ENCODE measurements at places on chromosomes 16 and 17. TPM values are rescaled to one million over a fixed set of nuclear protein-coding genes. Genes with fewer than 3 reads are reported as not detected.

- DNase-seq: no peak
Measured at GRCh38 chr17:14152721-14153120, 83.4 kb downstream of the COX10 start.

DNA sequence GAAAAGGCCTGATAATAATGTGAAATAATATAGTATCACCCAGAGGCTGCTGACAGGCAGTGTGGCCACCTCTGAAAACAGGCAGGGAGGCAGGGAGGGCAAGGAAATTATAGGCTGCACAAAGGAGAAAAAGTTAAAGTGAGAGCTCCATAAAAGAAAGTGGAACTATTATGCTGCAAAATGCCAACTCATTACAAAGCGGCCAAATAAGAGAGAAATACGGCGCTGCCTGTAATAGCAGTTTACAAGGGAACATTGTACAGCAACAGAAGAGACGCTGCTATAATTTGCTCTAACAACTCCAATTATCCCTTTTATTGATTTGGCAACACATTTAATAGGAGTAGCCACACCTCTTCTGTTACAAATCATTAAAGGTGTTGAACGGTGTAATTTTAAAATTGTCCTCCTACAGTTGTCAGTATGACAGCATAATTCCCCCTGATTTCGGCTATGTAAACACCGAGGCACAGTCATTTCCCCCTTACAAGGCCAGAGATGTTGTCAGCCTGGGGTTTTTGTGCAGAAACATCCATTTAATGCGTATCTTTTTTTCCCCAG lies 120.3 kb downstream of the MRM1 start:
- DNase-seq: no peak

- DNase-seq: peak; percentile 18
Measured at GRCh38 chr17:57986841-57987580, 1.0 kb downstream of the VEZF1 start.

Gene DLG4
- total RNA-seq: 46.3 TPM

Gene AANAT
- not detected for total RNA-seq

DNA sequence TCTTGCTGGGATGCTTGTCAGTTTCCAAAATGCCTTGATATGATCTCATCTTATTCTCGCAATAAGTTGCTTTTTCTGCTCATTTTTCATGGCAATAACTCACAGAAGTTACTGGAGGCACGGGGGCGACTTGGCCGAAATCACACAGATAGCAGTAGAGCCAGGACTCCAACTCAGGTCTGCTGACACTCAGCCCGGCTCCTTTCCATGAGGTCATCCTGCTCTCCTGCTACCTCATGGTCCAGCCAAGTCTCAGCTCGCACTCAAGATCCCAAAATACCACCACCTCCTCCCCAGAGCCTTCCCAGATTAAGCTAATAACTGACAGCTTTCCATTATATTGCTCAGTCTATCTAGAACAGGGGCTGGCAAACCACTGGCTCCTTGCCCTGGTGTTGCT lies 269.5 kb downstream of the MAP2K4 start:
- DNase-seq: no peak

Gene CD300LB
- total RNA-seq: not detected

GRCh38 chr17:48505788-48506187 lies 25.0 kb downstream of the HOXB1 start:
- DNase-seq: no peak

DNA sequence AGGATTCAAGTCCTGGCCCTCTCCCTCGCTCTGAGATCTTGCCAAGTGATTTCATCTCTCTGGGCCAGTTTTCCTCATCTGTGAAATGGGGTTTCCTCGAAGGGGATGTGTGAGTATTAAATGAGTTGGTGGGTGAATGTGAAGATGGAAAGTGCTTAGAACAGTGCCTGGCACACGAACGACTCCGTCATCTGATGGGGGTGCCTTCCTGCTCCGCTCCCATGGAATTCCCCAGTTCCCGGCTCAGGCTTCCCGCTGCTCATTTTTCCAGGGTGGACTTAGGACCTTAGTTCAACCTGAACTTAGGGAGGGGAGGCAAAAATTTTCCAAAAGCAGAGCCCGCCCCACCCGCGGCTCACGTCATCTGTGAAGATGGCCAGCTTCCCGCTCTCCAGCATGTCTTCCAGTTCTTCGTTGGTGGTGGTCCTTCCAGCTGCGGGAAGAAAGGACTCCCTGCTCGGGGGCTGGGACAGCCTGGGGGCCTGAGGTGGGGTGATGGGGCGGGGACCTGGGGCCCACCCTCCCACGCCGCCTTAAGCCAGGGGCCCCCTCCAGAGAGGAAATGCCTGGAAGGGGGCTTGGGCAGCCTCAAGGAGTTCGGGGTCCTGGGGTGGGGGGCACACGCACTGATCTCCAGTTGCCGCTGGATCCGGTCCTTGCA lies 11.4 kb downstream of the HSD3B7 start:
- no peak for DNase-seq

Gene TAC4
- not detected for total RNA-seq

Gene MYCBPAP
- 3.5 TPM for total RNA-seq

DNA sequence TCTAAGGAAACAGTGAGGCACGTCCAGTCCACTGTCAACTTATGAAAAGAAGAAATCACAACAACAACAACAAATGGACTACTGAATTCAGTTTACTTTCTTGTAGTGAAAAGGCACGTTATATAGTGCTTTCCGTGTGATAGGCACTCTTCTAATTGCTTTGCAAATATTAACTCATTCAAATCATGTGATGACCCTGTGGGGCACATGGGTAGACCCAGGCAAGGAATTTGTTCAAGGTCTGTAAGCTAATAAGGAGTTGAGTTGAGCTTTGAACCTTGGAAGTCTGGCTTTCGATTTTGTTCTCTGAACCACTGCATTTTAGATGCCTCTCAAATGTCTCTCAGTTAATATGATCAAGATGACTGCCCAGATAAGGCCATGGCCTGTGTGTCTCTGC lies 295.1 kb upstream of the RBFOX1 start:
- DNase-seq: no peak

Gene UTS2R
- 0.22 TPM for total RNA-seq

GRCh38 chr16:17590711-17591654 lies 120.2 kb upstream of the XYLT1 start:
- DNase-seq: no peak

DNA sequence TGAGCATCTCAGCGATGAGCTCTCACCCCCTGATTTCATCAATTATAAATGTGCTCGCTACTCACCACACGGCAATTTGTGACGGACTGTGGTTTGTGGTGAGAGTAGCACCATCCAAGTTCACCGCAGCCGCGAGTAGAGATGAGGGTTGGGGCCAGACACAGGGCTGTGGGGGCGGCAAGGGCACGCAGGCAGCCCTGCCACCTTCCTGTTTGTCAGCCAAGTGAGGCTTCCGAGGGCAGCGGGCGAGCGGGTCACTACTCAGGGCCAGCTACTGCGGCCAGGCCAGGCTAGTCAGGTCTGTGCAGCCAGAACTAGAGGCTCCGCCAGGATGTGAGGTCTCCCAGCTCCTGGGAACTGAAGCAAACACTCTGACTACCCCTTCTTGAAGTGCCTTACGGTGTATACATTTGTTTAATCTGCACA lies 39.6 kb upstream of the MEOX1 start:
- no peak for DNase-seq

DNA sequence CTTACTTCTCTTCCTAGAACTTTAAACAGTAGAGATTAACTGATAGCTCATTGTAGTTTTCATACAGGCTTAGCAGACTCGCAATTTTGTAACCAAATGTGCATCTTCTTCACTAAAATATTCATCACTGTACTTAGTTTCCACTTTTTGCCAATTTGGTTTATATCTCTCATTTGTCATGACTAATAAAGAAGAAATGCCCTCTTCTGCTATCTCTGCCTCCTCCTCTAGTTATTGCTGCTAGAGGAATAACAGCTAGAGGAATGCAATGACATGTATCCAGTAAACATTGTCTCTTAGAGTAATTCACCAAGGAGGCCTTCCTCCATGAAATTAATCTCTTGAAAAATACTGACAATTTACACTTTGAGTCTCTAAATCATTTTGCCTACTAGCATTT lies 115.5 kb upstream of the COX10 start:
- no peak for DNase-seq

Gene VAT1L
- 1.1 TPM for total RNA-seq

GRCh38 chr16:75004460-75004859 lies 5.6 kb downstream of the ZNRF1 start:
- no peak for DNase-seq

Gene PRDM7
- not detected for total RNA-seq

Gene KRT14
- total RNA-seq: not detected

GRCh38 chr17:38730526-38731379 lies 612 bp downstream of the CISD3 start:
- no peak for DNase-seq

- DNase-seq: no peak
Measured at GRCh38 chr17:57313097-57313835, 56.9 kb downstream of the MSI2 start.

Gene MAZ
- total RNA-seq: 347 TPM

DNA sequence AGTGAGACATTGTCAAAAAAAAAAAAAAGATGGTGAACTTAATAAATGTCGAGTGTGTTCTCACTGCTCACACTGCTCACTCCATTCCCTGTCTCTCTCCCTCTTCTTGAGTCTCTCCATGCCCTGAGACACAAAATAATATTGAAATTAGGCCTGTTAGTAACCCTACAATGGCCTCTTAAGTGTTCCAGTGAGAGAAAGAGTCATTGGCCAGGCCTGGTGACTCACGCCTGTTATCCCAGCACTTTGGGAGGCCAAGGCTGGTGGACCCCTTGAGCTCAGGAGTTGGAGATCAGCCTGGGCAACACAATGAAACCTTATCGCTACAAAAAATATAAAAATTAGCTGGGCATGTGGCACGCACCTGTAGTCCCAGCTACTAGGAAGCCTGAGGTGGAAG lies 16.2 kb upstream of the CSF3 start:
- no peak for DNase-seq

Gene KRT32
- total RNA-seq: not detected

Gene CACNG3
- total RNA-seq: not detected

- no peak for DNase-seq
Measured at GRCh38 chr17:82713071-82713723, 3.3 kb upstream of the FN3KRP start.

- DNase-seq: no peak
Measured at GRCh38 chr16:86193528-86194193, 294.7 kb downstream of the IRF8 start.

- no peak for DNase-seq
Measured at GRCh38 chr17:33596899-33597298, 303.8 kb upstream of the ASIC2 start.

Gene CSF3
- total RNA-seq: not detected

Gene ZNF205
- 23.3 TPM for total RNA-seq

Measured in progenitor cell of endocrine pancreas (in vitro differentiated cells).